ENCODE measurements at places on chromosomes 3 and 15.

GRCh38 chr3:167657684-167658225 is 4.0 kb upstream of the WDR49 start:
- DNase-seq = no peak

DNA sequence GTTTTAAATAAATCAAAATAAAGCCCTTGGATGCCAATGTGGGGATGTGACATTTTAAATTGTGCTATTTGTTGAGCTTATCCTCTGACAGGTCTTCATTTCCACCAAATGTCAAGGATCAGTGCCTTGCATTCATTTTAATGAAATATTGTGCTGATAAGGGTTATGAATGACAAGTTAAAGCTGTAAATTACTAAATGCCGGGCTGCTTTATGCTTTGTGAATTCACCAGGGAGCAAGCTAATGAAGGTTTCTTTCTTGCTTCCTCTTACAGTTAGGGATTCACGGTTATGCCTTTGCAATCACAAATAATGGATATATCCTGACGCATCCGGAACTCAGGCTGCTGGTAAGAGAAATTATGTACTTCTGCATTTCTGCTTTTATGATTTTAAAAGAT is 81.7 kb downstream of the LRTM1 start:
- no peak for DNase-seq

DNA sequence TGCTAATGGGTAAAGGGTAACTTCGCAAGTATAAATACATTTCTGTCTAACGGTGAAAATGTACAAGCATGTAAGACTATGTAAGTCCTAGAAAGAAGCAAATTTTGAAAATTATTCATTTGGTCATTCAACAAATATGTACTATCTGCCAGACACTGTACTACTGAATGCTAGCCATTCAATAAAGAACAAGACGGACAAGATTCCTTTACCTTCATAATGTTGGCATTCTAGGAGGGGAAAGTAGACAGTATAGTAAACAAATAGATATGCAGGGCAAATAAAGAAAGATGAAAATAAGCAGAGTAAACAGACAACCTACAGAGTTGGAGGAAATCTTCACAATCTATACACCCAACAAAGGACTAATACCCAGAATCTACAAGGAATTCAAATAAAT is 32.7 kb downstream of the C3orf70 start:
- DNase-seq = no peak

DNA sequence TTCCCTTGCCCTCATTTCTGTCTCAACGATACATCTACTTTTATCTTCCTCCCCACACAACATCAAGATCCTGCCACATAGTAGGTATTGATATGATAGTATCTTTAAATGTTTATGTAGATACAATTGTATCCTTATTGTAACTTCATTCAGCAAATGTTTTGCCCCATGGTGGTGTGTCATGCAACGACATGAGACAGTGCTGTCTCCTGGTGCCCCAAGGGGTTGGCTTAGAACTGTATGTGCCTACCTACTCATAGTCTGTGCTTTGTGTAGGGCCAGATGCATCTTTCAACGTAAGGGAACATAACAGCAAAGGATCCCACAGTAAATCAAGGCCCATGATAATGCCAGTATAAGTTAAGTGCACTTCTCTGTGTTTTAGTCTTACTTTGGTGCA is 2.8 kb upstream of the CD47 start:
- DNase-seq = no peak

GRCh38 chr15:34264076-34264475 is 39.3 kb downstream of the EMC4 start:
- DNase-seq = no peak

DNA sequence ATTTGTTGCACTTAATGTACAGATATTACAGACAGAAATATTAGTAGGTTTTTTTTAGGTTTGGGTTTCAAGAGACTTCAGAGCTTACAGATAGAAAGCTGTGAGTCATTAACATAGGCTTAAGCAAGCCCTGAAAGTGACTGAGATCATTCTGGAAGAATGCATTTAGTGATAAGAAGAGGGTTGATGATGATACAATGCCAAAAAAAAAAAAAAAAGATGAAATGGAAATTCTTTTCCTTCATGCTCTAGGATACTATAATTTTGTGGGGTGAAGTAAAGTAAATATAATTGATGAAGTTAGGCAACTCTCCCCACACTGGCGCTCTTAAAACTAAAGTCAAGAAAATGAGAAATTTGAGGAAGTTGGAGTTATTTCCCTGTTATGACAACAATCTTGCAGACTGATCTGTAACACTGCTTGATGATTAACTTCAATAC is 169.4 kb upstream of the ZNF385D start:
- no peak for DNase-seq

- no peak for DNase-seq
Measured at GRCh38 chr15:39651295-39651694, 70.4 kb downstream of the THBS1 start.

DNA sequence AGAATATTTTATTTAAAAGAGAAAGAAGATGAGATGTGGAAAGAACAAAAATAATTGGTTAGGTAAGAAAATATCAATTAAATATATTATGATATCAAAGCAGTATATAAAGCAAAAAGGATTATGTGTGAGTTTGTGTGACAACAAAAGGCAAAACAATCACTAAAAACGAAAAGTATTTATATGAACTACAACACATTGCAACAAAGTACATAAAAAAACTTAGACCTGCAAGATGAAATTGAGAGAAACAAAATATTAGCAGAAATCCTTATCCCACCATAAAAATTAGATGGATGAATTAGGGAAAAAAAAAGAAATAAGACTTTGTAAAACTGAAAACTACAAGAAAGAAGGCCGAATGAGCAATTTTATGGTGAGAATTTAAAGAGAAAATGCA is 27.3 kb upstream of the IGF1R start:
- no peak for DNase-seq

DNA sequence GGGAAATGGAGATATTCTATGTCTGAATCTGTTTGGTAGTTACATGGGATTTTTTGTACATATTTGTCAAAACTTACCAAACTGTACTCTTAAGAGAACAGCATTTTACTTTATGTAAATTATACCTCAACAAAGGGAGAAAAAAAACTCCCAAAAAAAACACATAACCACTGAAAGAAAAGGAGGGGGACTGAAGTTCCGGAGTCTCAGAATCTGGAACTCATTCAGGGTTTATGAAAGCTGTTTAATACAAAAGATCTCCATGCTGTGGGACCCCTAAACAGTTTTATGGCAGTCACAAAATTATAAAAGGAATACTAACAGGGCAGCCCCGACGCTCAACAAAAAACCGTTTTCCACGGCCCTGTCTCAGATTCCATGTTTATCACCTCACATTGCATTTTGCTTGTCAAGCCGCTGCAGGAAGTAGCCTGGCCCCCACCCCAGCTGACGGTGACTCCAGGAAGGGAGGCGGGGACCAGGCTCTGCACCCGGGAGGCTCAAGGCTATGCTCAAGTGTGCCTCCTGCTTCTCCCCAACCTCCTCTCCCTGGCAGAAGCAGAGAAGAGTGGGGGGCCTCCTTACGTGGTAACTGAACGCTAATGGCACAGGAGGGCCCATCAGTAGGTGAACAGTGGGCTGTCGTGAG is 29.3 kb downstream of the RFT1 start:
- DNase-seq = no peak

DNA sequence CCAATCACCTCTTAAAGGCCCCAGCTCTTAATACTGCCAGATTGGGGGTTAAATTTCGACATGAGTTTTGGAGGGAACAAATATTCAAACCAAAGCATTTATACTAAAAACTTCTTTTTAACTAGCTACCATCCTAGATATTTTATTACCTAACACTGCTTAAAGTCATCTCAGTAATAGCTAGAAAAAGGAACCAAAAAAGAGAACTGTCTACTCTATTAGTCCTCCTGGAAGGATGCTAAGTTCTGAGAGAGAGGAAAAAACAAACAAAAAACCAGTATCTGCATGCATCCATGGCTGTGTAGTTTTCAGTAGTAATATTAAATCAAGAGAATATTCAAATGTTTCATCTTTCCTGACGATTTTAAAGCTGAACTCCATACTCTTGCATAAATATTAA is 5.8 kb downstream of the CPOX start:
- no peak for DNase-seq

DNA sequence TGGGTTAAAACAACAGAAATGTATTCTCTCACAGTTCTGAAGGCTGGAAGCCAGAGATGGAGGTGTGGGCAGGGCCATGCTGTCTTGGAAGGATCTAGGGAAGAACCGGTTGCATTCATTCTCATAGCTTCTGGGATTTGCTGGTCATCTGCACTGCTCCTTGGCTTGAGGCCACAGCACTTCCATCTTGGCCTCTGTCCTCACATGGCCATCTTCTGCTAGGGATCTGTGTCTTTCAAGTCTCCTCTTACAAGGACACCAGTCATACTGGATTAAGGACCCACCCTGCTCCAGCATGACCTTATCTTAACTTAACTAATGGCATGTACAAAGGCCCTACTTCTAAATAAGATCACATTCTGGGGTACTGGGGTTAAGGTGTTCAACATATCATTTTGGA is 47.7 kb downstream of the RPLP1 start:
- no peak for DNase-seq

DNA sequence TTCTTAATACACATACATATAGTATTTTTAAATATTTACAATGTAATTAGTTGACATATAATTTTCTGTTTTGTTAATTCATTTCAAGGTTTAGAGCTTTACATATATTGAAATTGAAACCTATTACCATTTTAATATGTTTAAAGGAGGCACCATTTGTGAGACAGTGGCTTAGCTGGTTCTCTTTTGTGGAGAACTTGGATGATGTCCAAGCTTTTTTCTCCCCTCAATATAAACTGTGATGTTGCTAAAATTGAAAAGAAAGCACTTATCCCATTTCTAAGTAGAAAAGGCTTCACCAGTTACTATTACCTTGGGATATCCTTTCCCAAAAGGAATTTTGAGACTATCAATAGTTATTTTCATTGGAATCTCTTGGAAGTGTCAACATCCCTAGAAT is 707.2 kb downstream of the NTRK3 start:
- DNase-seq = no peak

DNA sequence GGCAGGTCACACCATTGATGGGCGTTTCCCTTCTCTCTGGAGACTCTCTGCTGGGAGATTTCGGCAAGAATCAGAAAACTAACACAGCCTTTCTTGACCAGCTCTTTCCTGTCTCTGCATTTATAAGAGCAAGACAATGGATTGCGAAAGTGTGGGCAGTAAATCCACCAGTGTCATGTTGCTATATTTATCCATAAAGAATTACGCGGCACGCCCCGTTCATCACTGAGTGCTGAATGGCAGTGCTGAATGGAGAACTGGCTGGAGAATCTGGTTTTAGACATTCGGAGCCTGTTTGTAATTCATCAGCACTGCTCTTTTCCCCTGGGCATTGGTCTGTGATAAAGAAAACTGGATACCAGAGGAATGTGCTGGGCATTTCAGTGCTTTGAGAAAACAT is 2.0 kb upstream of the CEMIP start:
- DNase-seq = no peak

DNA sequence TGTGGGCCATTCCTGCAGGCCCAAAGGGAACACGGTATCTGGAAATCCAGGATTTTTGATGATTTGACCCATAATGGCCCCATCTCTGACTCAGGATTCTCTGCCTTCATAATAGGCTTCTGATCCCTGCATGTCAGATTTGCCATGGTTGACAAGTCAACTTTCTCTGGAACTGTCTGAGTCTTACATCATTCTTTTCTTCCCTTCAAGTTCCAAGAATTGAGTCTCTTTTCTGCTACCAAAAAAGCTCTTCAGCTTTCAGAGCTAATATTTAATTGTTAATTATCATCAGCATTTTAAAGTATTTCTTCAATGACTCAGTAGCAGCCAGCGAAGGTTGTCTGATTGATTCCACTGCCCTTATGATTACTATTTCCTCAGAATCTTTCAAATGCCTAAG is 244.4 kb upstream of the COL8A1 start:
- no peak for DNase-seq

- DNase-seq = no peak
Measured at GRCh38 chr3:127212231-127212630, 19.3 kb downstream of the PRR23E start.

DNA sequence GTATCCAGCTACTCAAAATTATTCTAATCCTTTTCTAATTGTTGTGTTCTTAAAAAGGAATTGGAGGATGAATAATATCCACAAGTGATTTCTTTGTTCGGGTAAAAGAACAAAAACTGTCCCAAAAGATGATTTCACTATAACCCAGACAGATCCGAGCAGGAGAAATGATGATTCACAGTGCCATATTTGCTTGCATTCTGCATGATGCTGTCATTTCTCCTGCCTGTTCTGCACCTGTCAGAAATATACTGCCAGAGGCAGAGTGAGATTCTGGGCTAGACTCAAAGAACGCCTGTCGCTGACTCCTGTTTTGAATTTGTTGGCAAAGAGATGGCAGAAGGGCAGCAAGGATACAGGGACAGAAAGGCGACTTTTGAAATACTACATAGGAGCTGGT is 34.7 kb upstream of the SLC24A5 start:
- no peak for DNase-seq

DNA sequence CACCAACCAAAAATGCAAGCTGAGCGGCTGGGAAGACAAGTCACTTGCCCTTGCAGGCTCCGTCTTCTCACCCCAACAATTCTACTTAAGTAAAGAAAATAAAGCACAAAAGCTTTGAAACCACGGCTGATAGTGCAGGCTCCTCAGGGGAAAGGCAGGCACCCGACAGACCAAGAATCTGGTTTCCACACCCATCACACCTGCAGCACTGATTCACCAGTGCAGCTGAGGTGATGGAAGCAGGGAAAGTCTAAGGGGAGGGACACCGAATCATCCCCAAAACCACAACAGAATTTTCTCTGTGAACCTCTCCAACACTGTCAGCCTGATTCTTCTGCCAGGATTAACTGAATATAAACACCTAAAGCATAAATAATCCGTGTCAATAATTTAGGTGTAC is 62.0 kb upstream of the NSMCE3 start:
- DNase-seq = no peak

GRCh38 chr3:115709931-115710330 is 86.6 kb downstream of the GAP43 start:
- DNase-seq = no peak

GRCh38 chr15:91936182-91936775 is 82.8 kb downstream of the SLCO3A1 start:
- DNase-seq = no peak

DNA sequence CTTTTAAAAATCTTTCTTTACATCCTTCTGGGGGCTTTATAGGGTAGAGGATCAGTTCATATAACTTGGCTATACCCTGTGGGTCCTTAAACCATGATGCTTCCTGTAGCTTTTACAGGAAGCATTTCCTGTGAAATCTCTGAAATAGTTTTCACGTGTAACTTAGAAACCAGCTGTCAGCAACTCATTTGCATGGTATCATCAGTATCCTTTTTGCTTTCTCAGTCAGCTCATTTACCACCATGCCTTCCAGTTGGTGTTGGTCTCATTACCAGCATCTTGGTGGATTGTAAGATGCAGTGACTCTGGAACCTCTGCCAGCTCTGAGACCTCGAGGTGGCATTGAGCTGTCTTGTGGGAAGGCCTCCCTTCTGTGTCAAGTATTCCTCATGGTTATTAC is 96.7 kb upstream of the MYZAP start:
- no peak for DNase-seq

DNA sequence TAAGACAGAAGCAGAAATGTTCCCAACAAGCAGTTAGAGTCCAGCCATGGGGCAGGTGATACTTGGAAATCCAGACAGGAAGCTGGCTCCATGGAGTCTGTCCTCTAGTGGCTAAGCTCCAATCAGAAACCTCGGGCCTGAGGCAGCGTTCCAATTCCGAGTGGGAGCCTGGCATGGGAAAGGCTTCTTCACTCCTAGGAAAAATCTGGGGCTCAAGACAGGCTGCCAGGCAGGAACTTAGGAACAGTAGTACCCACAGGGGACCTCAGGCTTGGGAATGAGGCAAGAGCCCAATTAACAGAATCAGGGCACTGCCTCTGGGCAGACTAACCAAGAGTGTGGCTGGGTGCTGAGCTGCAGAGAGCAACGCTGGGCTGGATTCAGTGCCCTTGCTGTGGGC is 6.2 kb upstream of the ATP13A4 start:
- no peak for DNase-seq

Measured in eye (tissue), 1 donor.